Breast epithelium (tissue), 4 donors: ENCODE measurements at places on chromosomes 1 and 21. TPM values are rescaled to one million over a fixed set of nuclear protein-coding genes. Genes with fewer than 3 reads are reported as not detected.

The FAM78B gene
- total RNA-seq = 3.2 TPM

The EPHA2 gene
- total RNA-seq = 16.7 TPM

The LDLRAD2 gene
- not detected for total RNA-seq

The GPR37L1 gene
- not detected for total RNA-seq

The INPP5B gene
- total RNA-seq = 25.6 TPM

The MRPL24 gene
- total RNA-seq = 63.9 TPM

The ZSCAN20 gene
- 7.9 TPM for total RNA-seq

The HMGCS2 gene
- 142 TPM for total RNA-seq

The C1orf167 gene
- total RNA-seq = 1.3 TPM

The SLC44A3 gene
- total RNA-seq = 12.6 TPM

The CNR2 gene
- under 0.01 TPM for total RNA-seq

The TNFRSF14 gene
- total RNA-seq = 67.8 TPM

GRCh38 chr1:106755682-106756406, 300.6 kb upstream of the PRMT6 start:
- H3K36me3 ChIP-seq = no peaks in the 10 kb centered on the region
- DNase-seq = no peak
- H3K4me1 ChIP-seq = no peaks in the 10 kb centered on the region

- no peaks in the 10 kb centered on the region for H3K4me1 ChIP-seq
- no peak overlapping the region for H3K4me3 ChIP-seq
- no peak for DNase-seq
- no peaks in the 10 kb centered on the region for H3K27me3 ChIP-seq
- no peaks in the 10 kb centered on the region for H3K36me3 ChIP-seq
These were observed 68.9 kb downstream of the ZNF644 start for GRCh38 chr1:90952906-90953305.

- no peaks in the 10 kb centered on the region for H3K36me3 ChIP-seq
- no peaks in the 10 kb centered on the region for H3K4me1 ChIP-seq
- H3K27ac ChIP-seq = no peak overlapping the region
- no peak overlapping the region for H3K4me3 ChIP-seq
- no peaks in the 10 kb centered on the region for H3K27me3 ChIP-seq
These were observed 15.6 kb downstream of the RD3 start for GRCh38 chr1:211476200-211476849.

GRCh38 chr1:37471345-37472231, 2.8 kb upstream of the ZC3H12A start:
- H3K27me3 ChIP-seq = no peaks in the 10 kb centered on the region
- H3K27ac ChIP-seq = peak overlapping the region; percentile 94
- H3K4me3 ChIP-seq = peak overlapping the region; percentile 57
- H3K36me3 ChIP-seq = no peaks in the 10 kb centered on the region
- DNase-seq = peak; percentile 75
- H3K4me1 ChIP-seq = peaks cover 3% of the 10 kb centered on the region

- no peaks in the 10 kb centered on the region for H3K36me3 ChIP-seq
- no peaks in the 10 kb centered on the region for H3K27me3 ChIP-seq
- no peaks in the 10 kb centered on the region for H3K4me1 ChIP-seq
- DNase-seq = no peak
These were observed 2.2 kb upstream of the TMEM51 start for GRCh38 chr1:15151377-15151806.

GRCh38 chr1:13675151-13675651, 24.8 kb upstream of the PRDM2 start:
- no peaks in the 10 kb centered on the region for H3K4me1 ChIP-seq
- DNase-seq = no peak
- no peak overlapping the region for H3K4me3 ChIP-seq
- no peaks in the 10 kb centered on the region for H3K27me3 ChIP-seq
- no peak overlapping the region for H3K27ac ChIP-seq

GRCh38 chr1:160570840-160571239, 8.5 kb downstream of the CD84 start:
- H3K4me3 ChIP-seq = no peak overlapping the region
- DNase-seq = no peak
- H3K27ac ChIP-seq = no peak overlapping the region
- H3K36me3 ChIP-seq = no peaks in the 10 kb centered on the region
- no peaks in the 10 kb centered on the region for H3K4me1 ChIP-seq
- H3K27me3 ChIP-seq = no peaks in the 10 kb centered on the region

DNA sequence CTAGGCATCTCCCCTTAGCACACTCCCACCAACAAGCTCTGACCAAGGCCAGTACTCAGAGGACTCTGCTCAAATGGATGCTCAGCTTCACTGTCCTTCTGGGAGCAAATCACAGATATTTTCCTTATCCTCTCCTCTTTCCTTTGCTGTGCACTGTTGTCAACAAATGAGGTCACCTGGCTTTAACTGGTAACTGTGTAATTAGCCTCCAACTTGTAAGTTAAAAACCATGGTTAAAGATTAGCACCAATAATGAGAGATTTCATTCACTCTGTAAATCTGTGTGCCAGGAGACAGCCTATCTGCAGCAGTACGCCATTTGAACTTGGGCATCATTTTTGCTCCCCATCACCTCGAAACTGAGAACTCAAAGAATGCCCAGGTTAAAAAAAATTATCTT, 149.5 kb downstream of the GABPA start:
- H3K27me3 ChIP-seq = no peaks in the 10 kb centered on the region
- no peak for DNase-seq
- no peaks in the 10 kb centered on the region for H3K4me1 ChIP-seq
- no peaks in the 10 kb centered on the region for H3K36me3 ChIP-seq
- no peak overlapping the region for H3K4me3 ChIP-seq
- no peak overlapping the region for H3K27ac ChIP-seq

DNA sequence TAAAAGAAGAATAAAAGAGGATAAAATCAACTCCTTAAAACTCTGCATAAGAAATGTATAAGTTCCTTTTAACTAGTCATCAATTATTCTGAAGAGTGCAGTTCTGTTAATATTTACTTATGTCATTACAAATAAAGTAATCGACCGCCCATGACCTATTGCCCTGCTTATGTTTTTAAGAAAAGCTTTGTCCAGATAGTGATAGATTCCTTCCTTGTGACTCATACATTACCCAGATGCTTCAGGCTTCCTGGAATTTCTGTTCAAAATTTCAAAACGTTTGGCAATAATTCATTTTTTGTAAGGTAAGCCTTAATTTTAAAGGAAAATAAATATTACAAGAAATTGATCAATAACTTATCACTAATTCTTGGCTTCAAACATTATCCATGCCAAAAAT, 918.2 kb upstream of the ADGRL2 start:
- DNase-seq = no peak
- no peaks in the 10 kb centered on the region for H3K36me3 ChIP-seq
- H3K4me3 ChIP-seq = no peak overlapping the region

DNA sequence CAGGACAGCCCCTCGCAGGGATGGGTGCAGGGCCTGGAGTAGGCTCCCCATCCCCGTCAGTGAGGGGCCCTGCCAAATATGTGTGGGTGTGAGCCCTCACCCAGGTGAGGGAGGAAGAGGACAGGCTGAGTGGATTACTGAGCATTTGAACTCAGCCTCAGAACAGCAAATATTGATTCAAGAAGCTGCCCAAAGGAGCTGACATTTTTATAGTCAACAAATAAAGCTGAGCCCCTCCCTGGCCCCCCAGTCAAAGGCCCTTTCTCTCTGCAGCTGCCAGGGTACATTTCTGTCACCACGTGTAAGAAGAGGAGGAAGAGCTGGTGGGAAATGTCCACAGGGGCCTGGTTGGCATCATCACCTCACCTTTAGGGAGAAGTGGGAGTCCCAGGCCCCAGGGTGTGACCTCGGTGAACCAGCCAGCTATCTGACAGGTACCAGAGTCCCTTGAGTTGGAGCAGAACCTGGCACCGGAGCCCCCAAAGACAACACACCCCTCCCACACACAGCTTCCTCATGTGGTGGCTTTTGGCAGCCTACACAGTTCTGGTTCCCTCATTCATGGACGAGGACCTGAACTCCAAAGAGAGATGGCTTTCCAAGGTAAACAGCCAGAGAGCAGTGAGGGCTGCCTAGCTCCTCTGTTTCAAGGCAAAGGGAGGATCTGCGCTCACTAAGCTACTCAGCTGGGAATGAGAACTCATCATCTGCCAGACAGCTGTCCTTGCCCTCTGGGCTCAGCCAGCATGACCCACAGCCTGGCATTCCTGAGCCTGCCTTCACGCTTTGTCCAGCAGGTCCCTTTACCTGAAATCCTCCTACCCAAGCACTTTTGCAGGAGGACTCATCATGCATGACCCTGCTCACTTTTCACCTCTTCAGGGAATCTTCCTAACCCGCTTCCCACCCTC, 43.0 kb upstream of the TENT5C start:
- no peaks in the 10 kb centered on the region for H3K27me3 ChIP-seq
- H3K4me3 ChIP-seq = no peak overlapping the region
- H3K27ac ChIP-seq = peak overlapping the region; percentile 75
- no peaks in the 10 kb centered on the region for H3K4me1 ChIP-seq
- DNase-seq = no peak
- no peaks in the 10 kb centered on the region for H3K36me3 ChIP-seq

DNA sequence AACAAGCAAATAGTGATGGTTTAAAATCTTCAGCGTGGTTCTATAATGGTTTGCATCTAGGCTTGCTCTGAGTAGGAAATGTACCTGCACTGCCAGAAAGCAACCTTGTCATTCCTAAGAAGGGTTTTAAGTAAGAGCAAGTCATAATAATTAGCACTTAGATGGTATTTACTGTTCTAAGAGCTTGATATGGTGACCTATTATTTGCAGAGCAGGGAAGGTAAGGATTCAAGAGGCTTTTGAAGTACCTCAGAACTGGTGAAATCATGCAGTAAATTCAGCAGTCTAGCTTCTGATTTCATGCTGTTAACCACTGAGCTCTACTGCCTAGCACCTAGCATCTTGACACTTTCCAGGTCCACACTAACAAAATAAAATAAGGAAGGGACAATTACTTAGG, 23.7 kb downstream of the ATP1A1 start:
- no peak overlapping the region for H3K4me3 ChIP-seq
- H3K27ac ChIP-seq = no peak overlapping the region

DNA sequence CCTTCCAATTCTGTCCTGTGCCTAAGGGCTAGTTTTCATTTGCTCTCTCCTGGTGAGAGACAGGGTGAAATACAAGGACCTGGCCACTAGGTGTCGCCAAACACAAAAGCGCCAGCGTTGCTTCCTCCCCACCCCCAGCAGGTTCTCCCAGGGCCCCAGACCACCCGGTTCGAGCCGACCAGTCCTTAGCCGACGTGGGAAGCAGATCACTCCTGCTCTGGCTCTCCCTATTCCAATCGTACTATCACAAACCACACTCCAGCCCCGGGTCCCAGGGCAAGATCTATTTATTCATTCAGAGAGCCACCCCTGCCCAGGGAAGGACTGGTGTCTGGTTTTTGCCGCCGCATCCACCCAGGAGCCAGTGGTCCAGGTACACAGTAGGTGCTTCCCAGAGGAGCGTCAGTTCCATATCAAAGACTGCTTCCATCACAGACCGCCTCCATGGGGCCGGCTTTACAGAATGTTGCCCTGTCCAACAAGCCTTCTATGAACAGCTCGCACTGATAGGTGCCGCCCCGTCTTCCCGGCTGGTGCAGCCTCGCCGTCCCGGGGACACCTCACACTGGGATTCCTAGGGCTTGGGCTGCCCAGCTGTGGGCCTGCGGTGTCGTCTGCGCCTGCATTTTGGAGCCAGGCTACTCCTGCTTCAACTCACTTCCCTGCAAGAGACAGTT, 35.0 kb downstream of the CTNNBIP1 start:
- H3K27ac ChIP-seq = no peak overlapping the region
- peak; percentile 30 for DNase-seq
- H3K4me1 ChIP-seq = no peaks in the 10 kb centered on the region
- no peaks in the 10 kb centered on the region for H3K36me3 ChIP-seq

GRCh38 chr1:12485231-12486058, 132.6 kb downstream of the DHRS3 start:
- peak overlapping the region; percentile 69 for H3K27ac ChIP-seq
- no peaks in the 10 kb centered on the region for H3K36me3 ChIP-seq
- H3K27me3 ChIP-seq = no peaks in the 10 kb centered on the region

GRCh38 chr1:205588636-205589035, 43.2 kb downstream of the ELK4 start:
- no peaks in the 10 kb centered on the region for H3K4me1 ChIP-seq
- no peaks in the 10 kb centered on the region for H3K27me3 ChIP-seq
- no peak for DNase-seq
- H3K4me3 ChIP-seq = no peak overlapping the region
- no peak overlapping the region for H3K27ac ChIP-seq

DNA sequence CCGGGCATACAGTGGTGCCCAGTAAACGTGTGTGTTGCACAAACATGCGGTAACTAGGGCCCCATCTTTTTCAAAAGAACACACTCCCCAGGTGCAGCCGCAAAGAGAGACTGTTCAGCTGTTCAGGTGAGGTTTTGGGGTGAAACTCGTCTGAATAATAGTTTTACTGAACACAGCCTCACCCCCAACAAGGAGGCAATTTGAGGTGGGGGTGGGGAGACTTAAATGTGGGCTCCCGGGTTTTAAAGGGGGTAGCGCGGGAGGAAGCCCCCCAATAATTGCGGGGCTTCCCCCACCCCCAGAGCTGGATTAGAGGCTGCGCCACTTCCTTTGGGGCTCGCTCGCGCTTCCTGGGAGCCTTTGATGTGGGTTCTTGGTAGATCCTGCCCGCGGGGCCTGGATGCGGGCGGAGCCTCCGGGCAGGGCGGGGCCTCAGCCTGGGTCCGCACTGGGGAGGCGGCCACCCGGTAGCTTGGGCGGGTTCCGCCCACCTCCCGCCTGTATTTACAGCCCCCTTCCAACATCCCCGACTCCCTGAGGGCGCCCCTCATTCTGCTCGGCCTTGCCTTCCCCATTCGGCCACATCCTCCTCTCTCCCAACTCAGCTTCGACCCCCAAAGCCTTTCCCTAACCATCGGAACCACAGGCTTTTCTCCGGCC, 6.4 kb upstream of the EPHA2 start:
- H3K27me3 ChIP-seq = no peaks in the 10 kb centered on the region
- no peaks in the 10 kb centered on the region for H3K36me3 ChIP-seq
- no peaks in the 10 kb centered on the region for H3K4me1 ChIP-seq
- no peak for DNase-seq

DNA sequence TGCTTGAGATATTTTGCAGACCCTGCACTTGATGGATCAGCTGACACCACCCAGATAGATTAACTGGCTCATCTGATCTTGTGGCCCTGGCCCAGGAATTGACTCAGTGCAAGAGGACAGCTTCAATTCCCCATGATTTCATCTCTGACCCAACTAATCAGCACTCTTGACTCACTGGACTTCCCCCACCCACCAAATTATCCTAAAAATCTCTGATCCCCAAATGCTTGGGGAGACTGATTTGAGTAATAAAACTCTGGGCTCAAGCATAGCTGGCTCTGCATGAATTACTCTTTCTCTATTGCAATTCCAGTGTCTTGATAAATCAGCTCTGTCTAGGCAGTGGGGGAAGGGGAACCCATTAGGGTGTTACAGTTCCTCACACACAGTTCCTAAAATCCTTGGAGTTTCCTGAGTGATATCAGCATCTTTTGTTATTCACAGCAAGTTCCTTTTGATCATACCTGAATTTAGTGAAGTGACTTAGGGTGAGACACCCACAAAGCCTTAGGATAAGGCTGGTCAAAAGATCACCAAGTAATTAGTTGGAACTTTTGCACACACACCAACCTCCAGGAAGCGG, 104.2 kb downstream of the COP1 start:
- no peak overlapping the region for H3K4me3 ChIP-seq
- peaks cover 8% of the 10 kb centered on the region for H3K36me3 ChIP-seq
- H3K27ac ChIP-seq = no peak overlapping the region
- DNase-seq = no peak
- H3K27me3 ChIP-seq = no peaks in the 10 kb centered on the region
- H3K4me1 ChIP-seq = no peaks in the 10 kb centered on the region
